ENCODE measurements at places on chromosomes 5 and 9.
A peak's percentile ranks its signal among the peaks of the same experiment; 100 is the strongest.

GRCh38 chr5:180153991-180154390 is 55.0 kb downstream of the RASGEF1C start:
- peak; percentile 50 for DNase-seq

GRCh38 chr5:164203581-164204225 is 698.3 kb downstream of the MAT2B start:
- no peak for DNase-seq

- DNase-seq, result no peak
Measured at GRCh38 chr9:7478646-7479045, 320.9 kb downstream of the DMAC1 start.

DNA sequence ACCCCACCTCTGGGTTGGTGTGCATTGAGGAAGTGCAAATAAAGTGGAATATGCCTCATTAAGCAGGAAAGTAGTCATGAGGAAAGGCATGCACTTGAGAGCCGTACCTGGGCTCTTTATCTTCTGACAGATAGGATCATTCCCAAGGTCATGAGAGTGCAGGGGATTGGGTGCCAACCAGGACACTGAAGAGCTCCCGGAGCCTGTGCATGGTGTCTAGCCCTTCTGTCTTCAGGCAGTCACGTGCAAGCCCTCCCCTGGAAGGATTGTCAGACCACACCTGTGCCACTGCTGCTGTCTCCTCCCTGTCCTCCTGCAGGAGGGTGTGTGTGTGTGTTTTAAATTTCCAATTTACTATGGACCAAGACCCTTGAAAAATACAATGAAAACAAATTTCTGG is 69.6 kb downstream of the PDE8B start:
- no peak for DNase-seq

DNA sequence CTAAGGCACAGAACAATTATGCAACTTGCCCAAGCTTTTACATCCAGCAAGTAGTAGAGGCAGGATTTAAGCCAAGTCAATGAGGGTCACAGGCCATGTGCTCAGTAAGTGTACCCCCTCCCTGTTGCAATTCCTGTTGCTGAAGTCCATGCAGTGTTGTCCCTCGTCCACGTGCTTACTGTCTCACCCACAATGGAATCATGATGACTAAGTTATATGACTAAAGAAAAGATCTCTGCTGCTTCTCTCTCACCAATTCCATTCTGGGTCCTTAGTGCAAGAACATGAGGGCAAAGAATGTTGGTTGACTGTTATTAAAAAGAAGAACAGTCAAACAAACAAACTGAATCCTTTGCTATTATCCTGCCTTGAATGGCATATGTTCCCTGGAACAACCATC is 233.6 kb upstream of the SLC24A2 start:
- no peak for DNase-seq

DNA sequence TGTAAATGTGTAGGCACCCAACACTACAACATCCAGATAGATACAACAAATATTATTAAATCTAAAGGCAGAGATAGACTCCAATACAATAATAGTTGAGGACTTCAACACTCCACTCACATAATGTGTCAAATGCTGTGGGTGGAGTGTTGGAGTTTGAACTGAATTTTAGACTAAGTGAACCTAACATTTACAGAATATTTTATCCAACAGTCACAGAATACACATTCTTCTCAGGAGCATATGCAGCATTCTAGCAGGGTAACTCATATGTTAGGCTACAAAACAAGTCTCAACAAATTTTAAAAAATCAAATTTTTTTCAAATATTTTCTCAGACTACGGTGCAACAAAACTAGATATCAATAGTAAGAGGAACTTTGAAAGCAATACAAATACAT is 648.7 kb upstream of the CDH18 start:
- no peak for DNase-seq

Measured in suprapubic skin (tissue), 4 donors.